Central memory CD4-positive, alpha-beta T cell (primary cell): ENCODE measurements at places on chromosomes 4 and X.
A peak's percentile ranks its signal among the peaks of the same experiment; 100 is the strongest.

DNA sequence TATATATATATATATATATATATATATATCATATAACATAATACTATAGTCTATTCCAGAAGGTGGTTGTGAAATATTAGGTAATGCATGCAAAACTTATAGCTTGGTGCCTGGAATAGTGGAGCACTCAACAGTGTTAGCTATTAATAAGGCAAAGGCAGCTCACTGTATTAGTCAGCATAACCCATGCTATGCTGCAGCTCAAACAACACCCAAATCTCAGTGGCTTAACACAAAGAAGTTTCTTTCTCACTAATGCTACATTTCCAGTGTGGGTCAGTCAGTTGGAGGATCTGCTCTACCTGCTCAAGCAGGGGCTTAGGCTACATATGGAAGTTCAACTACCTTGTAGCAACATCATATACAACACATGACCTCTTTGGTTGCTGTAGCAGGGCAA, 5.2 kb upstream of the RPGR start:
- DNase-seq: no peak

DNA sequence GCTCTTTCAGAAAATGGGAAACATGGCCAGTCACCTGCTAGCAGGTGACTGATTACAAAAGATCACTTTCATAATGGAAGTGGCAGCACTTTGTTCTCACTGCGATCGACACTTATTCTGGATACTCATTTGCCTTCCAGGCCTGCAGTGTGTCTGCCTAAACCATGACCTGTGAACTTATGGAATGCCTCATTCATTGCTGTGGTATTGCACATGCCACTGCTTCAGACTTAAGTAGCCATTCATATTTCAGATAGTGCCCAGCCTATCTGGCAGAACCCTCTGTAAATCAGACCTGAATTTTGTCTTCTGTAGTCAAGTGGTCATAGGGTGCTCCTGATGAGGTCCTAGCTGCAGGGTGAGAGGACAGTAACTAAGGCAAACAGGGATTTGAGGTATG, 23.3 kb upstream of the MGST2 start:
- DNase-seq: no peak

DNA sequence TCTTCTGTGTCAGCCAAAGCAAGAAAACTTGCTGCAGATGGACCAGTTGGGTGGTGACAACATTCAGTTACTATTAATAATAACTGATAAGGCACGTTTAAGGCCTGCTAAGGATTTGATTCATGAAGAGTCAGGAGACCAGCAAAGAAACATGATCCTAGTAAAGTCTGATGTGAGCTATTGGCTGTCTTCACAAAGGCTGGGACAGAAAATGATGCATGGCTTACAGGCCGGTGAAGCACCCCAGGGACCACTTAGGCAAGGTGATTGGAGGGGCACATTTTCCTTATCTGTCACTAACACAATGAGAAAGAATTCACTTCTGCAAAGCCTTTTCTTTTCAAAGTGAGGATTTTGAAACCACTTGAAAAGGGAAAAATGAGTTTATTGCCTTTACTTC, 65.4 kb upstream of the TRPC3 start:
- no peak for DNase-seq

- no peak for DNase-seq
Observed at GRCh38 chr4:139295942-139296299, 5.4 kb upstream of the NAA15 start.

GRCh38 chrX:78945186-78945912, at the start of gene P2RY10:
P2RY10 (plus strand) TSS chrX:78945391; CDS start chrX:78960521, 15,130 bp downstream.
- DNase-seq: peak; percentile 77

GRCh38 chrX:110015915-110016314, 13.0 kb downstream of the TMEM164 start:
- DNase-seq: no peak

DNA sequence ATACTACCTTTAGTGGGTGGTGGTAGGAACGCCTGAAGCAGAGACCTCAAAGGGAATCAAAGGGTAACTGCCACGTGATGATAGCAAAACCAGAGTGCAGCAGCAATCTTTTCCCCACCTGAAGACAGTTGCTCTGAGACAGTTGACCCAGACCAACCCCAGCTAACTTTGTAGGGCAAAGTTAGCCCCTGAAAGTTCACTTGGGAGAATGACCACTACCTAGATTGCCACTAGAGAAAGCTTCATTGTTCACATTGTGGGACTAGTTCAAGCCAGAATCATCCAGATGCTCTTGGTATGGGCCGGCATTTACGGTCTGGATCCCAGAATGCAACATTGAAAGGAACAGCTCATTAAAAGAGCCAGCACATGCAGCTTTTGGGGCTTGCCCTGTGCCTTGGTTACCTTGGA, 4.1 kb downstream of the SEPTIN6 start:
- peak; percentile 71 for DNase-seq

GRCh38 chrX:39104745-39105144, 303.5 kb downstream of the MID1IP1 start:
- no peak for DNase-seq

GRCh38 chr4:13653766-13654161, 26.2 kb upstream of the BOD1L1 start:
- no peak for DNase-seq

GRCh38 chr4:118264096-118264495, 88.7 kb downstream of the PRSS12 start:
- no peak for DNase-seq

- no peak for DNase-seq
Observed at GRCh38 chr4:7513671-7514070, 78.9 kb upstream of the PSAPL1 start.

- no peak for DNase-seq
Observed at GRCh38 chrX:39764441-39764914, 333.3 kb downstream of the BCOR start.

DNA sequence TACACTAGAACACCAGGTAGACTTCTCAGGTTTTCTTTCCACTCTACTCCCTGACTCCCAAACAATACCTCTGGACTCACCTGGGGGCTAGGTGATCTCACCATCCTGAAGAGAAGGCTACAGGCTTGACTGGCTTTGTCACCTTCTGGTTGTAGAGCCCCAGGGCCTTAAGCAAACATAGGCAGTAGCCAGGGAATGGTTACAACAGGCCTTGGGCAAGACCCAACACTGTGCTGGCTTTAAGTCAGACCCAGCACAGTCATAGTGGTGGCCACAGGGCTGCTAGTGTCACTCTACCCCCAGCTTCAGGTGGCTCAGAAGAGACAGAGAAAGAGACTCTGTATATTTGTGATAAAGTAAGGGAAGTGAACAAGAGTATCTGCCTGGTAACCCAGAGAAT, 118.1 kb upstream of the EMCN start:
- no peak for DNase-seq

DNA sequence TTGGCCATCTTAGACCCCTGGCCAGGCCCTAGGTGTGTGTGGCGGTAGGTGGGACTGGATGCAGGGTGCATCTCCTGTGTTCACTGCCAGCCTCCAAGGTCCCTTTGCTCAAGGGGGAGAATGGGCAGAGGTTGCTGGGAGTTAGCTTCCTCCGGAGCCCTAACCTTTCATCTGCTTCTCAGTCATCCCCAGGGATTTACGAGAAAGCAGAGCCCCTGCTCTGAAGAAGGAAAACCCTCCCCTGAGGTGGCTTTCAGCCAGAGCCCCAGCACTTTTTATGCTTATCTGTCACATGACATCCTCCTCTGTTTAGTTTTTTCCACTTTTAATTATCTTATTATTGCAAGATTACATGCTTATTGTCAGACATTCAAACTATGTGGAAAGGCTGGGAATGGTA, 44.9 kb upstream of the DDX3X start:
- no peak for DNase-seq

DNA sequence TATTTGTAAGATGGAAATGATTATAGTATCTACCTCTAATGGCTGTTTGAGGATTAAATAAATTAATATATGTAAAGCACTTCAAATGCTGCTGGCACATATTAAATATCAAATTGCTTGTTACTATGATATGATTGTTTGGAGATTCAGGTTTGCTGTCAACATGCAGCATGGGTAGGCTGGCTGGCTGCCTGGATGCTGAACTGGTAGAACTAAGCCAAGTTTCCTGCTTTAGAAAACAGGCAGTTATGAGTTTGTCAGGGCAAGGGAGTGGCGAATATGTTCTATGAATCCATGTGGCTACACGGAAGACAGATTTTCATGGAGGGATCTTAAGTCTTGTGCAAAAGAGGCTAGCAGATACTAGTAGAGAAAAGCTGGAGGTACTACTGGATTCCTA, 239.6 kb downstream of the GBA3 start:
- no peak for DNase-seq

DNA sequence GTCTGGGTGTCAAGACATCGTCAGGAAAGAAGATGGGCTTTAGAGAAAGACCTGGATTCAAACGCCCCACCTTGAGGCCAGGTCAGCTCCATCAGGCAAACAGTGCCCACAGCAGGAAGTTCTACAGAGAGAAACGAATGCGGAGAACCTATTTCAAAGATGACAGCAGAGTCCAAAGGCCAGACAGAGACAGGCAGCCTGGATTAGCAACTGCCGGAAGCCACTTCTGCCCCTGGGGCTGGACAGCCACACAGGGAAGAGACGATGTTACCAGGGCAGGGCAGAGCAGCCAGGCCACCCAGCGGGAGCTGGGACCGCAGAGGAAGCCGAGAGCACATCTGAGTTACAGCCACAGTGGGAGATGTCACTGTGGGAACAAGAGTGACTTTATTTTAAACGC, 1.2 kb downstream of the C4orf50 start:
- no peak for DNase-seq

DNA sequence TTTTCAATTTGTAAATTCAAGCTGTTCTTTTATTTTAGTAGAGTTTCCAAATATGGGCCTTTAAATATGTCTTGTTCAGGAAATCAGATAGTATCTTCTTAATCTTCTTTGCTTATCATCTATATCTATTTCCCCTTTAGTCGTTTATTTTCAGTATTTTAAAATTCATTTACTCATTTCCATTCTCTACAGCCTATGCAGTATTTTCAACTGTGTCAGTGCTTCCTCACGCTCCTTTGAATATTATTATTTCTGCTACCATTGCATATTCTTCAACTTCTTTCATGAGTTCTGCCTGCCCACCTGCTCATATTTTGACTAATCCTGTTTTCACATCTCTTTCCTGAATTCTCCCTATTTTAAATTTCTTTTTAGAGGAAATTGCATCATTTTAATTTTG, 185.4 kb downstream of the DKK2 start:
- DNase-seq: no peak

DNA sequence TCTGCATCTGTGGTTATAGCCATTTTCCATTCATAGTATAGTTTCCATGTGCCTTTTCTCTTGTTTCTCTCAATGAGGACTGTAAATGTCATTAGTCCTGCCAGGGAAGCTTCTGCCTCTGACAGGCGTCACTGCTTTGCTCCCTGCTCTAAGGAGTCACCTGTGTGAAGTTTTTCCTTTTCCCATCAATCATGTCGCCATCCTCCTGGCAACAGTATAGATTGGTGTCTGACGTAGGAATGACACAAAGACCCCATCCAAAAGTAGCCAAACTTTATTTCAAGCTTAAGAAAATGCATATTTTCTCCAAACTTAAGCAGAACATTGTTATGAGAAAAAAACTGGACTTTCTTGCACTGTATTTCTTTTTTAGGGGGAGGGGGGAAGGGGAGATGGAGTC, 23.1 kb upstream of the MECP2 start:
- no peak for DNase-seq

DNA sequence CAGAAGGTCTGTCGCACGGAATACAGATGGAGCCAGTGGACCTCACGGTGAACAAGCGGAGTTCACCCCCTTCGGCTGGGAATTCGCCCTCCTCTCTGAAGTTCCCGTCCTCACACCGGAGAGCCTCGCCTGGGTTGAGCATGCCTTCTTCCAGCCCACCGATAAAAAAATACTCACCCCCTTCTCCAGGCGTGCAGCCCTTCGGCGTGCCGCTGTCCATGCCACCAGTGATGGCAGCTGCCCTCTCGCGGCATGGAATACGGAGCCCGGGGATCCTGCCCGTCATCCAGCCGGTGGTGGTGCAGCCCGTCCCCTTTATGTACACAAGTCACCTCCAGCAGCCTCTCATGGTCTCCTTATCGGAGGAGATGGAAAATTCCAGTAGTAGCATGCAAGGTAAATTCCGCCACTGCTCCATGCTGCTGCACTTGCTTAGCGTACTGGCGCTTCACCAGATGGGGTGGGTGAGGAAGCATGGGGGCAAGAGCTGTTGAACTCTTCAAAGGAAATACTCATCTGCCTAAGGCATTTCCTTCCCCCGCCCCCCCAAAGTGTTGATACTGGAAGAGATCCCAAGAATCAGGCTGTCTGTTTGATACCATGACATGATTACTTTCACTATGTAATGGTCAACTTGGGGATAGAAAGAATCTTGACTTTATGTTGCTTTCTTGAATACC, 24.8 kb downstream of the KLF3 start:
- DNase-seq: no peak

- DNase-seq: no peak
Observed at GRCh38 chr4:93355411-93355810, 473.1 kb upstream of the ATOH1 start.

DNA sequence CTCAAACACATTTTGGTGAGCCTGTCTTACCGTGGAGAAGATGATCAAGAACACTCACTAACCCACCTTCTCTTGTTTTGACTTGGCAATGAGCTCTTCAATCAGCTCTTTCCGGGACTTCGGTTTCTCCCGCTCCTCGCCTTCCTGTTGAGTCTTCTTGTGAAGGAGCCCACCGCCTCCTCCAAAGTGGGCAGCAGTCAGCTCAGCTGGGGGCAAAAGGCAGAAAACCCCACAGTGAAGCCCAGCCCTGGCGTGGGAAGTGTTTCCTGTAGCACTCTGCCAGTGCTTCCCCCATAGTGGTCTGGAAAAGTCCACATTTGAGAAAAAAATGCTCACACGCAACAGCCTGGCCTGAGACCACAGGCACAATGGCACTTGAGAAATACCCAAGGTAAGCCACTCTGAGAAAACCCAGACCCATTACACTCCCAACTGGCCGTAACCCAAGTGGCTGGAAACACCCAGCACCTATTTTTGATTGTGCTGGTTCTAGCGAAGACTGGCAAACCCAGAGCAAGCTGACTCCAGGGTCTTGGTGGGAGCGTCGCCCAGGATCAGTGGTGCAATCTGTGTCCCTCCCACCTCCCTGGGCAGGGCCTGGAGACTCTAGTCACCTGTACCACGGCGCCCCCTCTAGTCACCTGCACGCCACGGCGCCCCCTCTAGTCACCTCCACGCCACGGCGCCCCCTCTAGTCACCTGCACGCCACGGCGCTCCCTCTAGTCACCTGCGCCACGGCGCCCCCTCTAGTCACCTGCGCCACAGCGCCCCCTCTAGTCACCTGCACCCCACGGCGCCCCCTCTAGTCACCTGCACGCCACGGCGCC, 8.6 kb downstream of the NOP14 start:
- no peak for DNase-seq

GRCh38 chr4:186537843-186538521, 17.4 kb downstream of the MTNR1A start:
- no peak for DNase-seq

GRCh38 chr4:184613405-184613804, 35.8 kb downstream of the CASP3 start:
- no peak for DNase-seq

- DNase-seq: no peak
Observed at GRCh38 chrX:68934421-68934820, 105.6 kb downstream of the EFNB1 start.
